ENCODE measurements at places on chromosomes 2 and 18.

GRCh38 chr18:78965917-78966792 is 13.5 kb upstream of the SALL3 start:
- no peak for DNase-seq

- DNase-seq = no peak
These were observed 536 bp downstream of the ELP2 start for GRCh38 chr18:36130039-36130831.

GRCh38 chr2:182810087-182810486 is 56.4 kb downstream of the FRZB start:
- no peak for DNase-seq

- DNase-seq = no peak
These were observed 537.9 kb upstream of the LRATD1 start for GRCh38 chr2:14094592-14094991.

DNA sequence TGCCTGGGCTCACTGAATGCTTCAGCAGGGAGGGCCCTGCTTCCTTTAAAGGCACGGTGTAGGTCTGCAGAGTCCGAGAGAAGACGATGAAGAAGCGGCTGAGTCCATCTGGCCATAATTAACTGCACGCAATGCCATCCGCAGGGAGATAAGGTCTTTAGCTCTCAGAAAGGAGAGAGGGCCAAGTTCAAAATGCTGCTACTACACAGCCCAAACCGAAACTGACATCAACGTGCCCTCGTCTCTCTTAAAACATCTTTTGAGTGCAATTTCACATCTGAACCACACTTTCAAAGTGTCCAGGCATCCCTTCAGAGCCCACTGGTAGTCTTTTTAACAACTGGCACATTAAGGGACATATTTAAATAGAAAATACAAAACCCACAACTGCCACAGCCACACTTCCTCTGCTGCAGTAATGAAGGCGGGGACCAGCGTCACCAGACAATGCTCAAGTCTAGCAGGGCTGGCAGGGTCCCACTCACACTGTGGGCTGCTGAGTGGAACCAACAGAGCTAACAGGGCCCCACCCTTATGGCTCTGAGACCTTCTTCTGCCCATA is 35.8 kb downstream of the ST3GAL5 start:
- no peak for DNase-seq

DNA sequence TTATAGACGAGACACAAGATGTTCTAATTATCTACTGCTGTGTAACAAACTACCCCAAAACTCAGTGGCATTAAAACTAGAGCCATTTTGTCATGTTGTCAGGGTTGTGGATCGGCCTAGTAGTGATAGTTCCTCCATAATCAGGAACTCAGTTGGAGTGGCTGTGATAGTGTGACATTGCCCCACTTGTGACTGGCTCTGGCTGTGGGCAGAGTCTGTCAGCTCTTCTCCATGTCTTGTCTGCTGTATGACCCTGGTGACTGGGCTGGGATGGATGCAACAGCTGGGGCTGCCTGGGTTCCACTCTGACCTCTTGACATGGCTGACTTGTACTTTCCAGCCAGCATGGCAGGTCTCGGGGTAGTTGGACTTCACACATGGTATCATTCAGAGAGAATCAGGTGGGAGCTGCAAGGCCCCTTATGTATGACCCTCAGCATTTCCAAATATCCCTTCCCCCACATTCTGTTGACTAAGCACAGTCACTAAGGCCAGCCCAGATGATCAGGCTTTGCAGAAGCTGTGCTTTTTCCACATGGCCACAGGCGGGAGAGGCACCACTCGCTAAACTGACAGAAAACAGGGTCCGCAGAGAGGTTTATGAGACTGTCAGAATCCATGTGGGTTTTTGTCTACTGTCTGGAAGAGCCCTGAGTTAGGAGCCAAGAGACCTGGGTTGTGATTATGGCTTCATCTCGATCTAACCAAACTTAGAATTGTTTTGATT is 50.3 kb downstream of the SETBP1 start:
- no peak for DNase-seq

- DNase-seq = no peak
These were observed 118.7 kb downstream of the VAPA start for GRCh38 chr18:10032331-10033015.

DNA sequence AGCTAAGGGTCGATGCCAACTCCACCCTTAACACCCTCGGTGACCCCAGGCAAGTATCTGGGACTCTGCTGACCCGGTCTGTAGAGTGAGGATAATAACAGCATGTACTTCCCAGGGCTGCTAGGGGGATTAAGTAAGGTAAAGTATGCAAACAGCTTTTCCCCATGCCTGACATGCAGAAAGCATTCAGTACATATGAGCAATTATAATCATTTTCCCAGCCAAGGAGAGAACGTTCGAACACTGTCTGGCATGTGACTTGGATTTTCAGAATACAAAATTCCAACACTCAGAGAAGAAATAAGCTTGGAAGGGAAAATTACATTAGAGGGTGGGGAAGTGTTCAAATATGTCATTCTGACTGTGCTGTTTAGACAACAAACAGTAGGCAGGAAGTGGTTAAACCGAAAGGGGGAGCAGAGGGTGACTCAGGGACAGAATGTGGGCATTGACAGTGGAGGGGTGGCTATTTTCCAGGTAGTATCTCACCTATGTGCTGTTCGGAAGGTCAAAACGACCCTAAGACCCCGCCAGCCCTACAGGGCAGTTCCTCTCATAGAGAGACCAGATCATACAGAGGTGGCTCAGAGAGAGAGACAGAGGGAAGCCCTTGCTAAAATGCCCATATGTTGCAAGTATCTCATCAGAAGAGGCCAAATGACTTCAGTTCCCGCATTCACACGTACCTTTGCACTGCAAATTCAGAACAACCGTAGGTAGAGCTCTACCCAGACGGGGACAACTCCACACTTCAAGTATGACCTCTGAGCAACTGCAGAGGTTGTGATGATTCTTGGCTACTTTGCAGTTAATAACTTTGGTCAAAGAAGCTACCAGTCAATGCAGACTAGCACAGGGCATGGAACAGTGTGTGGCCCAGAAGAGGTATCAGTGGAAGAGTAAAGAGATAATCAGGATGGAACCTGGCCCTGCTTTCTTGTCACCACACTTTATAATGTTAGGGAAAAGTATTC is 14.8 kb downstream of the ASPRV1 start:
- DNase-seq = no peak
